MG63 (cell line): ENCODE measurements at places on chromosomes 4 and X.

DNA sequence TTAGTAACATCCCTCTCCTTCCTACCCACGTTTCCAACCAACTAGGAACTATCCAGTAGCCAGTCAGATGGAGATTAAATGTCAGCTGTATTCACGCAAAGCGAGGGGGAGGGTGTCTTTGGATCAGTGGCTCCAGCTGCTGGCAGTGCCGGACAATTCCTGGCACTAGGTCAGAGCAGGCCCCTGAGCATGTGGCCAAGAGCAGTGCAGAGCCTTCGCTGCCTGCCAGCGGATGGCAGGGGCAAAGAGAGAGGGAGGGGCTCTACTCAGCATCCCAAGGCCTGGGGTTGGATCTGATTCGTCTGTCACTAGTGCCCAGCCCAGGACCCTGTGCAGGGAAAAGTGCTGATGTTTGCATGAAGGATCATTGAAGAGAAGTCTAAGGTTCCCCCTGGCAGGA, 28.7 kb upstream of the JAKMIP1 start:
- DNase-seq = no peak

GRCh38 chr4:23577398-23577797, 312.4 kb downstream of the PPARGC1A start:
- DNase-seq = no peak

DNA sequence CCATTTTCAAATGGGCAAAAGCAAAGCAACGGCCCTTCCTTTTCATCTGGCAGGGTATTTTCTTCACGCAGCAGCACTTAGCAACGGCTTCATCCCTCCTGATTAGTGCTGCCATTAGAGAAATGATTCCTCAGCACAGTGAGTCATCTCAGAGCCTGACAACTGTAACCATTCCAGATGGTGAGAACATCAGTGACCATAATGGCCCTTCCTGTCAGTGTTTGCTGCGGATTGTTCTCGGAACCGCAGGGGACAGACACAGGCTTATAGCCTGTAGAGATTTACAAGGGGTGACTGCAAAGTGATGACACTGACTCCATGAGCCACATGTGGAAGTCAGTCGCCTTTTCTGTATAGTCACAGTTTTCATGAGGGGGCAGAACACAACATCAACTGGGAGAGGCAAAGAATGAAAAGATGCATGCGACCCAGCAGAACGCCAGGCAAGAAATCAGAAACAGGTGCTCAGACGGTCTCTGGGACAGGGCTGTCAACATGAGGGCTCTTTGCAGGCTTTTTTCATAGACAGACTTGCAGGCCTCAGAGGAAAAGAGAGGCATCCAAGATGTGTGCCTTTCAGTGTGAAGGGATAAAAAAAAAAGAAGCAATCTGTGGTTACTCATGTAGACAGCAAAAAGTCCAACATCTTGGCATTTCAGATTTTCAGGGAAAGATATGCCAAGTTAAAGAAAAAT, 69.9 kb upstream of the FBXW7 start:
- DNase-seq = peak; percentile 5

DNA sequence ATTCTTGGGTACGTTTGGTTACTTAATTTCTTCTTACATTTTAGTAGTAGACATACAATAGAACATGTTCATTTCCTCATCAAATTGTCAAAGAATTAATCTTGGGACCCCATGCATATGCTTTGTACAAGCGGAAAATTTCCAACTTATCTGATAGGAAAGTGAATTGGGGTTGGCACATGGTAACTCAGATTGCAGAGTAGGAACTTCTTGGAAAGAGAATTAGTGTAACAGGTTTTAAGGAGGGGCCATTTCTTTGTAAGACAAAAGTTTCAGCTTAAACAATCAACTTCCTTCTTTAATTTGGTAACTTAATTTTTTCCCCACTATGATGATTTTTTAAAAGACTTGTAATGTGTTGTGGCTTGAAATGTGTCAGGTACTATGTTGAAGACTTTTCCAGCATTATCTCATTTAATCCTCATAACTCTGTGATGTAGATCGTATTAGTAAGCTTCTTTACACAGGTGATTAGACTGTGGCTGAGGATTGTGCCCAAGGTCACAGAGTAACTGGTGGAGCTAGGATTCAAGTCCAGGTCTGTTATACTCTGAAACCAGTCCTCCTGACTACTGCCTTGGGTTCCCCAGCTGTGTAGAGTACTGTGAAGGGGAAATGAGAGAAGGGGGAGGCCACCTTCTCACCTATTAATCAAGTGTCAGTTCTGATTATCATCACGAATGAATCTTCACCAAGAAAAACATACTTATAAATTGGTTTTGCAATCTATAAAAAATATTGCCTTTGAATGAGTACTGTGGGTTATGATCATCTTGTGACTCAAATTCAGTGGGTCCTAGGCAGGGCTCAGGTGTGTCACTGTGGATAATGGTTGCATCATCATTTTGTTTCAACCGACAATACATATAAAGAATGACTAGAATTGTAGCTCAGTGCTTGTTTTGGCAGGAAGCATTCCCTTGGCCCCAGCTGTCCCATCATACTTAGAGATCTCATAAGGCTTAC, 4.3 kb downstream of the GK start:
- peak; percentile 22 for DNase-seq

DNA sequence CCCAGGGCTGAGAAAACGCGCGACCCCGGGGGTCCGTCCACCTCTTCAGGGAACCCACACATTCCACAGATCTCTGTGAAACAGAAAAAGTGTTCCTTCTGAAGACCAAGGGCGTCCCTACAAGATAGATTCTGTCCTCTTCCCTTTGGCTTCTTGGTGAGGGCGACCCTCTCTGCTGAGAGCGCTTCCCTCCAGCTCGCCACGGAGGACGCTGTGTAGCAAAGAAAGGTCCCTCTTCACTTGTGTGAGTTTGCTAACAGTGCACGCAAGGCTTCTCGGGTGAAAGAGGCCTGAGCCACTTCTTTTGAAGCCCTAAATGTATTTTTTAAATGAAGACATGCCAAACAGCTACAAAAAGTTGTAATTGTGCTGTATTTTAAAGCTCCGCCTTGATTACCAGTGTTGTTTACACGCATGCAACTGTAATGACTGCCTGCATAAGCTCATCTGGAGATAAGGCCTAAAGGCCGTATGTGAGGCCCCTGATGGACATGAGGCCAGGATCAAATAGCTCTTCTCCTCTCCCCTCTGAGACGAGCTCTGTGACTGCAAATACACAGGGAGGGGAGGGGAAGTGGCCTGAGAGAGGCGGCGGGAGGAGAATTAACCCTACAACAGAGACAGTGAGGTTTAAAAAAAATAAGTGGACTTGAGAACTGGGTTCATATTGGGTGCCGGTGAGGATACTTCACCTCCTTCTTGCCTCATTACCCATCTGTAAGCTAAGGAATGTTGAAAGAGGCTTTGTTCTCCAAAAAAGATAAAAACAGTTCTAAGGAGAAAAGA, 95.5 kb downstream of the SOWAHB start:
- DNase-seq = no peak

DNA sequence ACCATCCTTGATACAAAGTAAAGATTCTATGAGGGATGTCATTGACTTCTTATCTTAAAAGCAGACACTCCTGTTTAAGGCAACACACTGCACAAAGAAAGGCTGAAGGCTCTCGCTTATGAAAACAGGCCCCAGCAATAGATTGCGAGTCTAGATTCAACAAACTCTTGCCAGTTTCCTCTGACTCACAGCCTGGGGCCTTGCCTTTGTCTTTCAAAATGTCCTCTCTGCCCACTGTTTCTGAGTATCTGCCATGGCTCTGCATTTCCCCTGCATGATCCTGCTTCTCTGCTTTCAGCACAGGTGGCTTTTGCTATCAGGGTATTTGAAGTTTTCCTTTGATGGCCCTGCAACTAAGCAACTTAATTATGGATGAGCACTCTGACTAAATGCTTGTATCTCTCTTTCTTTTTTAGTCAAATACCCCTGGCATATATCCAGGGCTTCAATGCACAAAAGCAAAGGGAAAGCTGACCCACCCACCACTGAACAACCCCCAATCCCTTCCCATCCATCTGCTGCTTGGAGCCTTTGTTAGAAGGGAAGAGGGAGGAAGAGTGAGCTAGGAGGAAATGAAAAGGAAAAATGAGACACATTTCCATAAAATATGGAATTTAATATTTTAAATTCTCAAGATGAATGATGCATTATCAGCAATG, 32.2 kb downstream of the NDP start:
- DNase-seq = peak; percentile 50

- DNase-seq = no peak
Measured at GRCh38 chr4:125303058-125303457, 11.7 kb upstream of the FAT4 start.

DNA sequence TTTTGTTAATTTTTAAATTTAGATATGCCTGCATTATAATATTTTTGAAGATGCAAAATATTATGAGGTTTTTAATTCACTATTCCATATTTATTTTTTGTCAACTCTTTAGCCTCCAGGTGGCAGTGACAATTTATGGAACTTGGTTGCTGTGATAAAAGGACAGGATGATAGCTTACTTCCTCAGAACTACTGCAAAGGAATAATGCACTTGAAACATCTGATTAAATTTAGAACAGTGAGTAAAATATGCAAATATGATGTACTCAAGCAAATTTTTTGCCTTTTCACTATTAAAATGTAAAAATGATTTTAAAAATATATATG, 45.1 kb downstream of the SPATA4 start:
- DNase-seq = no peak

- no peak for DNase-seq
Measured at GRCh38 chrX:57241967-57242366, 44.5 kb upstream of the FAAH2 start.

DNA sequence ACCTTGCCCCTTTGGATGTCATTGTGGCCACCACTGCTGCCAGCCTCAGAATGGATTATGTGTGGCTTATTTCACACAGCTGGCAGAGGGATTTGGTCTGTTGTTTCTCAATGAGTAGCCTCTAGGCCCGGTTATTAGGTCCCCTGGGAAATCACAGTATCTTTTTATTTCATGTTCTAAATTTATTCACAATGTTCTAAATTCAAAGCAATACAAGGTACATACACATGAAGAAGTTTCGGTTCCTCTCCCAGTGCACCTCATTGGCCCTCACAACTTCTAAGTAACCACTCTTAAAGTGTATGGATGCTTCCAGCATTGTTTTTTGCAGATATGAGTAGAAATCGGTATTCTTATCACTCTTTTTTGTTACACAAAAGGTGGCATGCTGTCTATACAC, 262.7 kb downstream of the RCHY1 start:
- no peak for DNase-seq

GRCh38 chr4:187103351-187103750, 379.7 kb upstream of the FAT1 start:
- DNase-seq = no peak

GRCh38 chr4:94451051-94451694, 569 bp upstream of the PDLIM5 start:
- DNase-seq = no peak

DNA sequence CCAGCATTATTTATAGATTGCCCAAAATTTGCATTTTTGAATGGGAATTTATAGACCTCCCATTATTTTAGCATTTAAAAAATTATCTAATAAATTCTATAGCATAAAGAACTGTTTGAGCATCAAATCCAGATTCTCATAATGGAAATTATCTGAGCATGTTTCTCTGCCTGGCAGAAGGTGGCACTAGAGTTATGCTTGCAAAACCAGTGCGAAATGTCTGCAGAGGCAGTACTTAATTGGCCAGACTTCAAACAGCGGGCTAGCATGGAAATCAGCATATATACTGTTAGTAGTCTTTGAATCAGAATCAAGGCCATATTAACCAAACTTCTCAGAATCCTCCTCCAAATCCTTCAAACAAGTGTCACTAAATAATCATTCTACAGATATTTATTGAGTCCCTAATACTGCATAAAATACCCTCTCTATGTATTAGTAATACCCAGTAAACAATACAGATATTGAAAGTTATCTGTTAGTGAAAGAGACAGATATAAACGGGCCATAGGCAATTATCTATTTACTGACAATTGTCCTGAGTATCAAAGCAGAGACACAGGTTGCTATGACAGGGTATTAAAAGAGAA, 78.7 kb upstream of the DCLK2 start:
- DNase-seq = peak; percentile 52

GRCh38 chrX:47420265-47420664, 49.9 kb downstream of the ZNF157 start:
- DNase-seq = no peak

DNA sequence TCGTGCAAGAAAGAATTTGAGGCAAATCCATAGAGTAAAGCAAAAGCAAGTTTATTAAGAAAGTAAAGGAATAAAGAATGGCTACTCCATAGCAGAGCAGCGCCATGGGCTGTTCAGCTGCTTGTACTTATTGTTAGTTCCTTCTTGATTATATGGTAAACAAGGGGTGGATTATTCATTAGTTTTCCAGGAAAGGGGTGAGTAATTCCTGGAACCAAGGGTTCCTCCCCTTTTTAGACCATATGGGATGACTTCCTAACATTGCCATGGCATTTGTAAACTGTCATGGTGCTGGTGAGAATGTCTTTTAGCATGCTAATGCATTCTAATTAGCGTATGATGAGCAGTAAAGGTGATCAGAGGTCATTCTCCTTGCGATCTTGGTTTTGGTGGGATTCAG, 23.5 kb upstream of the CEP135 start:
- DNase-seq = no peak

DNA sequence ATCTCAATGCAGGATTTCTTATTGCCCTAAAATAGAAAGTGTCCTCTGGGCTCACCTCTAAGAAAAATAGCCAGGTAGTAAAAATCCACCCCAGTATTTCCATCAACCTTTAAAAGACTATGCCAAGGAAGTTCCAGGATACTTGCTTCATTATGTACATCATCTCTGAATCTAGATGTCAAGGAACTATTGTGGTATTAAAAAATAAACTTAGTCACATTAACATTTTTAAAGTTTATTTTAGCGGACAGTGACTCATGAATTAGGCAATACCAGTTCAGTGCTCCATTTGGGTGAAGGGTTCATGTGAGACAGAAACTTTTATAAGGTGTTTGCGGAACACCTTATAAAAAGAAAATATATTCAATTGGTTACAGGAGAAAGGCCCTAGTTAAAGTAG, 209.2 kb downstream of the ADAM29 start:
- DNase-seq = no peak

- no peak for DNase-seq
Measured at GRCh38 chr4:46372878-46373277, 17.1 kb downstream of the GABRA2 start.

GRCh38 chrX:110407910-110408545, 49.4 kb downstream of the RTL9 start:
- no peak for DNase-seq

DNA sequence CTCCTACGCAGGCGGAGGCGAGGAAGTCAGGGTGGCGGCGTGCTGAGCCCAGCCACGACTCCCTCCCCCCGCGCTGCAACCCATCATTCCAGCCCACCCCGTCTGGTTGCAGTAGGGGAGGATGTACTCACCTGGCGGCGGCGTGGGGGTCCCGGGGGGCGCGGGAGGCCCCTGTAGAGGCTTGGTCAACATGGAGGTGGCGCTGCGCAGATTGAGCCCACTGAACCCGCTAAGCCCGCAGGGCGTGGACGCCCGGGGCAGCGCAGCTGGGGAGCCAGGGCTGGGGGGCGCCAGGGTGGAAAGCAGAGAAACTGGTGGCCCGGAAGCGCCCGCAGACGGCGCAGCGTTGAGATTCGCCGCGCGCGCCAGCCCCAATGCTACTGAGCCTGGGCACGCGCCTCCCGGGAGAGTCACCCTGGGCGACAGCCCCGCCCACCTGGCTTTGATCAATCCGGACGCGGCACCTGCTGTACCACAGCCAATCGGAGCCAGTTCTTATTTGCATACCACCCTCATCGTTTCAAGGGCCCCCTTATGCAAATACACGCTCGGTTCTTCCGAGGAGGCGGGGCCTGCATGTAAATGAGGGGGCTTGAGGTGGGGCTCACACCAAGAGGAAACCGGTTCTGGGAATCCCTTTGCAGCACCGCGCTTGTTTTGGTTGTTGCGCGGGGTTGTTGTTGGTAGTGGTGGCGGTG, at the start of gene PIM2:
PIM2 (minus strand) TSS at position 382 of the 698 bp plus-strand sequence; CDS start at position 192, 190 bp downstream.
- DNase-seq = peak; percentile 69
